Renal cortex interstitium (tissue), 15 donors: ENCODE measurements at places on chromosomes 3 and 15. TPM values are rescaled to one million over a fixed set of nuclear protein-coding genes. Genes with fewer than 3 reads are reported as not detected.
A peak's percentile ranks its signal among the peaks of the same experiment; 100 is the strongest.

- no peak for DNase-seq
Observed at GRCh38 chr3:134713671-134714070, 62.8 kb upstream of the KY start.

DNA sequence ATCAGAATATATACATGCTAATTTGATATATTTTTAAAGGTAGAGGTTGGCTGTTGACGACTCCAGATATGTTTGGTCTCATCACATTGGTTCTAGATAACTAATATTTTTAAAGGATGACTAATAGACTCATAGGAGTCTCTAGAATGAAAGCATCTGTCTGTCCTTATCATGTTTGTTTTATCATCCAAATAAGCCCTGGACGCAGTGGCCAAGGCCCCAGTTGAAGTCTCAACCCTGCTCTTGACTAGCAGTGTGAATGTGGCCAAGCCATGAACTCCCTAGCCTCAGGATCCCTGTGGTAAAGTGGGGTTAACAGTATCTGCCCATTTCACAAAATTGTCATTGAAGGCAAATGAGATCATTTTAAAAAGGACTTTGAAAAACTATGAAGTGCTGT, 53.6 kb downstream of the ABHD2 start:
- DNase-seq, result no peak

DNA sequence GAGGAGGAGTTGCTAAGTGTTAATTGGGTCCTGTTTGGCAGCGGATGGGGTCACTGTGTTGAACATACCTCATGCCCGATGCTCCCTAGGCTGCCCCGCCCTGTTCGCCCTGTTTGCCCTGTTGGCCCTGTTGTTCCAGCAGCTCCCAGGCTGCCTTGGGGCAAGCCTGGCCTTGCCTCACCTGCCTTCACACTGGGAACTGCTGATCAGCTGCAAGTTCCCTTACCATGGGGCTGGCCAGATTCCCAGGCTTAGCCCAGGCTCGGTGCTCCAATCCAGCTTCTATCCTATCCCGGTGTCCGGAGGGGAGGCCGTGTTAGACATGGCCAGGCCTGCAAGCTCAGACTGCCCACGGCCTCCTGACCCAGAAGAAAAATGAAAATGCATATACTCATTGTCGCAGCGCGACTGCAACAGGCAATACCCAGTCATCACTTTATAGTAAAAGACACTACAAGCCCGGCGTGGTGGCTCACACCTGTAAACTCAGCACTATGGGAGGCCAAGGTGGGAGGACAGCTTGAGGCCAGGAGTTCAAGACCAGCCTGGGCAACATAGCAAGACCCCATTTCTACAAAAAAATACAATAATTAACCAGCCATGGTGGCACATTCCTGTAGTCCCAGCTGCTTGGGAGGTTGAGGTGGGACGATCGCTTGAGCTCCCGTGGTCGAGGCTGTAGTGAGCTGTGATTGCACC, 42.9 kb upstream of the ZNF710 start:
- DNase-seq, result no peak

DNA sequence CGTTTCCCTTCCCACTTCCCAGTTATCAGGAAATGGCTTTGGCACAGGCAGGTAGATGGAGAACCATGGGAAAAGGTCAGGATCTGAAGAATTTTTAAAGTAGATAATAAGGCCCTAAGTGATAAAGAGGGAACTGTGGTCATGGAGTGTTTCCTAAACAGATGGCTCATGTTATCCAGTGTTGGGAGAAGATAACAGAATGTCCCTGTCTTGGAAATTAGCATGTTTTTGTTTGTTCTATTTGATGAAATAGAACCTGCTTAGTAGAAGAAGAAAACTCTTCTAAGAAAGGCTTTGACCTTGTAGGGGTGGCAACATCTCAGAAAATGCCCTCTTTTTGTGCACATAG, 8.8 kb downstream of the LRRC3B start:
- DNase-seq, result no peak

DNA sequence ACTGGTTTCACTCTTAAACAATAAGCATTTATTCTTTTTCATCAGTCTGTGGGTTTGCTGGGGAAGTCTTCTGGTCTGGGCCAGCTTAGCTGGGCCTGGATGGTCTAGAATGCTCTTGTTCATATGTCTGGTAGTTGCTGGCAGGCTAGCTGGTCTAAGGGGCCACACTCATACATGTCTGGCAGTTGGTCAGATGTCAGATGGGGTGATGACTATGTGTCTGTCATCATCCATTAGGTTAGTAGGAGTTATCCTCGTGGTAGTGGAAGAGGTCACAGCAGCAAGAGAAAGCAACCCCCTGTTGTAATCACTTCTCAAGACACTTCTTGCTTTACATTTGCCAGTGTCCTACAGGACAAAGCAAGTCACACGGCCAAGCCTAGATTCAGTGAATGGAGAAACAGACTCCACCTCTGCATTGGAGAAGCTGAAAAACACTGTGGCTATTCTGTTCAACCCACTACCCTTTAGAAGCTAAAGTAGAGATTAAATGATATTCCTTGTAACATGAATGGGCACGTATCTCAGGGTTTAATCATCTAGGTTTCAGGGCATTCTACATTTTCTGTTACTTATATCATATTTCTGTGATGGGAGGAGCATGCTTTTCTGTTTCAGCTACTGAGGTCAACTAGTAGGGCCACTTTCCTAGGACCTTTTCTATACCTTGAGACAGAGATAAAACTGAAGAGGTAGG, 5.5 kb upstream of the ARID3B start:
- no peak for DNase-seq

- DNase-seq, result peak; percentile 74
Observed at GRCh38 chr15:85485956-85486567, 105.7 kb downstream of the AKAP13 start.

GRCh38 chr3:81433675-81434074, 327.8 kb downstream of the GBE1 start:
- no peak for DNase-seq

- no peak for DNase-seq
Observed at GRCh38 chr15:93997071-93997658, 234.2 kb upstream of the MCTP2 start.

- DNase-seq, result no peak
Observed at GRCh38 chr15:89917442-89918101, 4.8 kb upstream of the ARPIN start.

DNA sequence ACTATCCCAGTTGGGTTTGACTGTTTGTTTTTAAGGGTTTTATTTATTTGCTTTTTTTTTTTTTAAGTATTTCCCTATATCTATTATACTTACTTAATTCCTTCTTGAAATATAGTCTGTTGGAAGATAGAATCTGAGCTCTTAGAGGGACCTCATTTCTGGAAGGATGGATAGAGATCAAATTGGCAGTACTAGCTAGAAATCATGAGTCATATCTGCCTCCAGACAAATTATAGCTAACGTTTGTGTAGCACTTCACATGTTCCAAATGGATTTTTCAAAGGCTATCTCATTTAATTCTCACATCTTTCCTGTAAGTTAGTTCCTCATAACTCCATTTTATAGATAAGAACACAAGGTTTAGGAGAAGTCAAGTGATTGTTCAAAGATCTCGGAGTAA, 384.7 kb downstream of the ZIC1 start:
- no peak for DNase-seq

DNA sequence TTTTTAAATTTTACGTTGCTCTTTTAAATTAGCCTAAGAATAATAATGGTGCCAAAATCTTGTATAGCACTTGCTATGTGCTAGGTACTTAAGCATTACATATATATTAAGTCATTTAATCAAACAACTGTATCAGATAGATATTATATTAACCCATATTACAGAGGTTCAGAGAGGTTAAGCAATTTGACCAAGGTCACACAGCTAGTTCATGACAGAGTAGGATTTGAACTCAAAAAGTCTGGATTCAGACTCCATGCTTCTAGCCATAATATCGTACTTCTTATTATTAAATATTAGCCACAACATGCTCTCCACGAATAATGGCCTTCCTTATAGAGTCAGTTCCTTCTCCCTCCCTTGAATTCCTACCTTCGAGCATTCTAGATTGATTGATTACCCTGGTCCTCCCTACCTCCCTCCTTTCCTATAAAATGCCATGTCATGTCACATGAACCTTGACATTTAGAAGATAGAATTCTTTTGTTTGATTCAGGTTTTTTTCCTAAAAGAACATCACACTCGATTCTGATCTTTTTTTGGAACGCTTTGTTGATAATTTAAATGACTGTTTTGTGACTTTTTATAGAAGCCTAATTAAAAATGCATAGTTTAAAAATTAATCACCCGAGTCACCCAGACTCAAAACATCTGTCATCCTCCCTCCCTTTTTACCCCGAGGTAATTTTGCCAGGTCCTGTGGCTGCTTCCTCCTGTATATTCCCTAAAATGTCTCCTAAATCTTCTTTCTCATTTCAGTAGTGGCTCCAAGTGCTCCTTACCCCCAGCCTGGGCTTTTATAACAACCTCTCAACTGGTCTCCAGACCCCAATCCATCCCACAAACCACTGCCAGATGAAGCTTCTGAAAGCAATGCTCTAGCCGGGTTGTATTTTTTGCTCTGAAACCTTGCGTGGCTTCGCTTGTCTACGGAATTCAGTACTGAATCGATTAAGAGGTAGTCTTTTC, 8.5 kb upstream of the PSMD6 start:
- no peak for DNase-seq

DNA sequence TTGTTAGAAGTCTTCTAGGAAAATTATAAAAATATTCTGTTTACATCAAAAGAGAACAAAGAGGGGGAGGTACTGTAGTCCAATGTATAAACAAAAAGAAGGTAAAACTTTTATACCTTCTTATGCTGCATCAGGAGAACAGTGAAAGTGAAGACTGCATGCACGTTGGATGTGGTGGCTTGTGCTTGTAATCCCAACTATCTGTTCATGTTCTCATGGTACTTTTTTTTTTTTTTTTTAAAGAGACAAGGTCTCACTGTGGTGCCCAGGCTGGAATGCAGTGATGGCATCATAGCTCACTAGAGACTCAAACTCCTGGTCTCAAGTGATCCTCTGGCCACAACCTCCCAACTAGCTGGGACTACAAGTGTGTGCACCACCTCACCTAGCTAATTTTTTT, 4.2 kb downstream of the SEC62 start:
- DNase-seq, result no peak

DNA sequence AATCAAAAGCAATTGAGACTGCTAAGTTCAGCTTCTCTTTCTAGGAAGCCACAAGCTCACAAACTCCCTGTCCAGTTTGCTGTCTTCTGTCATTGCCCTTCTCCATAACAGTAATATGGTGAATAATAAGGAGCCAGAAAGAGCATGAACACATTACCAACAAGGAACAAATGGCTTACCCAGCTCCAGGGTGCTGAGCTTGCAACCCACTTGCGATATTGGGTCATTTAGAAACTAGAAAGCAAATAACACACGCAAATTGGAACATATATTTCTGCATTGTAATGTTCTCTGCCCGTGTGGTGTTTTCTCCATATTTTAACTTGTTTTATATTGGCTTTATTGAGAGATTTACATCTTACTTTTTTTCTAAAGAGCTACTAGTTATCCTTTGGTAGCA, 325.3 kb downstream of the GBE1 start:
- no peak for DNase-seq

- no peak for DNase-seq
Observed at GRCh38 chr15:58492661-58493397, 61.0 kb downstream of the LIPC start.

GRCh38 chr3:64815195-64815631, 127.4 kb upstream of the ADAMTS9 start:
- DNase-seq, result no peak

GRCh38 chr3:49794431-49794830, 5.2 kb downstream of the CDHR4 start:
- no peak for DNase-seq

DNA sequence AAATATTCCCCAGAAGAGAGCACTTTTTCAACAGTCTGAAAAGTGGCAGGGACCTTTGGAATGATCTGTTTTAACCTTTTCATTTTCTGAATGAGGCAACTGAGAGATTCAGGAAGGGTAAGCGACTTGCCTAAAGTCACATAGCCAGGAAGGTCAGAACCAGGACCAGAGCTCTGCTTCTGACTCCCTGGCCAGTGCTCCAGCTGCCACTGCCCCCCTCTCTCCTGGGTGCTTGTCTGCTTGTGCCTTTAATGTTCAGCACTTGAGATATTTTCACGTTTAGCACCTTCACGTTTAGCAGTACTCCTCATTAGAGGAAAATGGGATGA, 68.3 kb downstream of the SMAD3 start:
- DNase-seq, result no peak

DNA sequence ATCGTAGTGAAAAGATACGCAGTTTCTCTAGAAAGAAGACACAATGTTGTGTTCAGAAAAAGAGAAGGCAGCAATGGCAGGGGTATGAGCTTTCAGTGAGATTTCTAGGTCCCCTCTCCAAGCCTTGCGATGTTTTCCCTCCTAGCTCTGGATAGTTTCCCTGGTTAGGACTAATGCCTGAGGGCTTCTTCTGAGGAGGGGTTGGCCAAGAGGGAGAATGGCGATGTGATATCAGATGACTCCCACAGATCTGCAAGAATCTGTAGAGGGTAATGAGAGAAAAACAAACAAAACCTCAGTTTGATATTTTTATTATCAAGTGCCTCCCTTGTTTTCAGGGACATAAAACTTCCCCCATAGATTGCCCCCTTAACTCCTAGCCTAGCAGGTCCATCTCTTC, 4.1 kb upstream of the CLDN1 start:
- DNase-seq, result no peak

- no peak for DNase-seq
Observed at GRCh38 chr3:99789011-99789721, 28.5 kb upstream of the CMSS1 start.

DNA sequence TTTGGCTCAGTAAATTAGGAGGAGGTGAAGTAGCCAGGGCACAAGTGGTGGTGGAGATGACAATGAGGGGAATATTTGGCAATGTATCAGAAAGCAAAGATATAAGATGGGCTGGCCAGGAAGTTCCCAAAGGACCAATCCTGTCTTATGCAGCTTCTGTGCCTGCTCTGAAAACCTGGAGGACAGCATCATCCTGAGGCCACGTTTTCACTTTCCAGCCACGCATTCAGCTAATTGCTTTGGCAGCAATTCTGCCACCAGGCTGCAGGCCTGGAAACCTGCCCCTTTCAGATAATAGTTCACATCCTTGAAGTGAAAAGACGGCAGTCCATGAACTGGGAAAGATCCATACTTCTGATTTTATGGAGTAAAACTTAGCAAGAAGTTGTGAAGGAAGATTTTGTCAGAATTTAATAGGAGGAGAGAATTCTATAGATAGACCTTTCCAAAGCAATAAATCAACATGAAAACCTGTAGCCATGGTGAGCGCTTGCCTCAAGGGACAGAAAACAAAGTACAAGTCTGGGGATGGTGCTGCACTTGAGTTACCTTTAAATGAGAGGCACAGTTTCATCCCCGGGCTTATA, 682.5 kb downstream of the GRM7 start:
- DNase-seq, result no peak

GRCh38 chr3:129690406-129690805, 83.9 kb upstream of the PLXND1 start:
- peak; percentile 57 for DNase-seq

Gene CCDC9B
- polyA plus RNA-seq, result 5.0 TPM

Gene SLC12A1
- 230 TPM for polyA plus RNA-seq

Gene ITGA11
- polyA plus RNA-seq, result 3.4 TPM

Gene ARHGEF26
- polyA plus RNA-seq, result 12.7 TPM

Gene ZNF501
- 12.1 TPM for polyA plus RNA-seq

Gene THBS1
- polyA plus RNA-seq, result 188 TPM

Gene TNNC1
- polyA plus RNA-seq, result 6.5 TPM

Gene ENTPD3
- 1.4 TPM for polyA plus RNA-seq

Gene ANKRD63
- polyA plus RNA-seq, result 0.32 TPM

Gene SYNPR
- not detected for polyA plus RNA-seq

Gene CYP1A2
- 0.13 TPM for polyA plus RNA-seq

Gene SAMD7
- polyA plus RNA-seq, result not detected

Gene CHST13
- 9.7 TPM for polyA plus RNA-seq
